ENCODE measurements at places on chromosomes 1 and 21. TPM values are rescaled to one million over a fixed set of nuclear protein-coding genes. Genes with fewer than 3 reads are reported as not detected.

Gene CACNA1S
- total RNA-seq: 0.04 TPM

DNA sequence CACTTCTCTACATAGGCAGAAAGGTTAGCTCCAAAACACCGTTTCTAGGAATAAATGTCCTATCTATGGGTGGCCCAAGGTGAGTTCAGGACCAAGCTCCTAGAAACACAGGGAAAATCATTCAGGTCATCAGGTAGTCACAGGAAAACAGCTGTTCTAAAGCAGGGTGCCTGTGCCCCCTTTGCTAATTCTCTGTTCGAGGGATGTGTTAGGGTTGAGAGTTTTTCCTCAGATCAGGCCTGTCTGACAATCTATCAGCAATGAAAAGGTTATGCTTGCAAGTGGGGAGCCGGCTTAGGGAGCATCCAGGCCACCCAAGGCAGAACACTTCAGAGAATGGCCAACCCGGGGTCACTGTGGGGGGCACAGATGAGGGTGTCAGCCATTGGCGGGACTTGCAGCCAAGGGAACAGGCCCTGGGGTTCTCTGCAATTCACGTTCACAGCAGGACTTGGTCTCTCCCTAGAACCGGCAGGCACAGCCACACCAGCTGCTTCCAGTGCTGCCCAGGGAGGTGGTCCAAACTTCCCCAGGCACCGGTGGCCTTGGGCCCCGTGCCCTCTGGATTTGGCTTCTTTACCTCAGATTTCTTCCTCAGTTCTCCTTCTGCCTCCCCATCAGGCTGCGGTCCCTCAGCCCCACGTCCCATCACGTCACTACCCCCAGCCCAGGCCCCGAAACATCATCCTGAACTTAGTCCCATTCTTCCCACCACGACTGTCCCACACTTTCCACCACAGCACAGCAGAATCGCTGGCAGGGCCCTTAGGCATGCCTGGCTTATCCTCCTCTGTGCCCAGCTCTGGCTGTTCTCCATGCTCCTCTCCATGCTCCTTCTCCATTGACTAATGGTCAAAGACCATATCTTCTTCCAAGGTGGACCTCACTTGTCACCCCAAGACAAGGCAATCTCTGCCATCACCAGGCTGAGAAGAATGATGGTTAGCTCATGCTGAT is 11.0 kb downstream of the CD2 start:
- no peaks in the 10 kb centered on the region for H3K27me3 ChIP-seq
- H3K4me1 ChIP-seq: no peaks in the 10 kb centered on the region
- H3K36me3 ChIP-seq: no peaks in the 10 kb centered on the region
- H3K27ac ChIP-seq: no peak overlapping the region
- no peak for DNase-seq
- H3K4me3 ChIP-seq: no peak overlapping the region

GRCh38 chr1:240435996-240436566 is 175.9 kb downstream of the GREM2 start:
- no peak overlapping the region for H3K4me3 ChIP-seq
- H3K4me1 ChIP-seq: no peaks in the 10 kb centered on the region
- H3K36me3 ChIP-seq: no peaks in the 10 kb centered on the region
- DNase-seq: no peak
- no peaks in the 10 kb centered on the region for H3K27me3 ChIP-seq

DNA sequence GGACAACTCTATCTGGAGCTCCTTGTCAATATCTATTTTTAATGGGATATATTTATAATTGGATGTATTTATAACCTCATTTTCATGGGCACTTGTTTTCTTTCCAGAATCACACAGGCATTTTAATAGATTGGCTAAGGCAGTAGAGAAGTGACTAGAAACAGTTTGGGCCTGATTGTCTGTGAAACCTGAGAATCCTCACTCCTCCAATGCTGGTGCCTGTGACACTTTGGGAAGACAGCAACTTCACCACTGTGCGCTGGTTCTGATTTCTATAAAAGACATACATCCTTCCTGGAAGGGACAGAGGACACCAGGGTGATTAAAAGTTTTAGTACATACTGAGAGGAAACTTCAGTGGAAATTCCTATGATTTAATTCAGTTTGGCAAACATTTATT is 39.6 kb upstream of the RXRG start:
- H3K4me3 ChIP-seq: no peak overlapping the region
- H3K27me3 ChIP-seq: no peaks in the 10 kb centered on the region
- DNase-seq: no peak
- no peak overlapping the region for H3K27ac ChIP-seq

DNA sequence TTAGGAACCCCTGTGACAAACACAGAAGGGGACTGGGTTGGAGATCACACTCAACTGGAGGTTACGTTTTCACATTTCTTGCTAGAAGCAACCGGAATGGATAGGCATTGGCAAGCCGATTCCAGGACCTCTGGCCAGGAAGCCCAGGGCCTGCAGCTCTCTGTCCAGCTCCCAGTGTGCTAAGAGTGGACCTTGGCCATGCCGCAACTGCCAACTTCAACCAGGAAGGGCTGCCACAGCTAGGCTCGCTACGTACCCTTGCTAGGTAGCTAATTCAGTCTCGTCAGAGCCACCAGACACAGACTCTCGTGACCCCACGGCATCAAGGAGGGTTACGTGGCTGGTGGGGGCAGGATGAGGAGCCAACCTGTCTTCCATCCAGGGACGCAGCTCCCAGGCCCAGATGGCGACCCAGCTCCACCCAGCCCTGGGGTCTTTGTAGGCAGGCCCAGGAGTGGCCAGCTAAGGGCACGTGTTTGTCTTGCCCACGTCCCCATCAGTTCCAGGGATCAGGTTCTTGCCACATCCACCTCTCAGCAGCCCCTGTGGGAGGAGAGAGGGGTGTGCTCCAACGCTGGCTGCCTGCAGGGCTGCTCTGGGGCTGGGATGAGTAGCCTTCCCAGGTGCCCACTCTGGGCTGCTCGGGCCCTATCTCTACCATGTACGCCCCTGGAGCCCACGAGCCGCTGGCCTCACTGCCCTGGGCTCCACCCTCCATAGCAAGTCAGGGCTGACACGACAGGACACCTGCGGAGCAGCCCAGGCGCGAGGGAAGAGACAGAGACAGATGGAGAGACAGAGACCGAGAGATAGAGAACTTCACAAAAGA is 39.2 kb downstream of the UBE2G2 start:
- H3K27ac ChIP-seq: no peak overlapping the region
- no peak for DNase-seq
- no peaks in the 10 kb centered on the region for H3K27me3 ChIP-seq

DNA sequence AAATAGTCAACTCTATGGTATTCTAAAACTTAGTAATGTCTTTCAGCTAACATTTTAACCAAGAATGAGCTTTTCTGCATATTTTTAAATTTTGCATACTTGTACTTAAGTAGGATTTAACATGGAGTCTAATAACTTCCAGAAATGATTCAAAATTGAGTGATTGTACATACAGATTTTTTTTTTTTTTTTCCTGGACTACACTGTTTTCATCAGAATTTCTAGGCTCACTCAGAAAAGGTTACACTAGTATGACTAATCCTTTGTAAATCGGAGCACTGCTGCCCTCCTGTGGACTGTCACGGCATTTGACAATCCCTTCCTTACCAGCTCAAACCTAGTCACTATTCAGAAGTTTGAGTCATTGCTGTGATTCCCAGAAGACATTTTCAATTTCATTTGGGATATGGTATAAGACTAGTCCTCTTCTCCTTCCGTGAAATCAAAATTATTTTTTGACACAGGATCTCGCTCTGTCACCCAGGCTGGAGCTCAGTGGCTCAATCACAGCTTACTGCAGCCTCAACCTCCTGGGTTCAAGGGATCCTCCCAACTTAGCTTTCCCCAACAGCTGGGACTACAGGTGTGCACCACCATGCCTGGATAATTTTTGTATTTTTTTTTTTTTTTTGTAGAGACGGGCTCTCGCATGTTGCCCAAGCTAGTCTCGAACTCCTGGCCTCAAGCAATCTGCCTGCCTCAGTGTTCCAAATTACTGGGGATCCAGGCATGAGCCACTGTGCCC is 45.5 kb downstream of the CD46 start:
- no peaks in the 10 kb centered on the region for H3K27me3 ChIP-seq
- peak; percentile 89 for DNase-seq
- H3K4me3 ChIP-seq: no peak overlapping the region
- H3K27ac ChIP-seq: peak overlapping the region; percentile 43

Gene LCE3E
- not detected for total RNA-seq

Gene LINGO4
- total RNA-seq: not detected

- no peaks in the 10 kb centered on the region for H3K4me1 ChIP-seq
- H3K27me3 ChIP-seq: no peaks in the 10 kb centered on the region
- H3K36me3 ChIP-seq: no peaks in the 10 kb centered on the region
- no peak overlapping the region for H3K4me3 ChIP-seq
- H3K27ac ChIP-seq: no peak overlapping the region
Observed at GRCh38 chr1:89790592-89790991, 30.2 kb upstream of the LRRC8D start.

GRCh38 chr1:169610858-169611257 is 19.1 kb downstream of the SELP start:
- H3K27ac ChIP-seq: no peak overlapping the region
- no peak for DNase-seq
- no peaks in the 10 kb centered on the region for H3K36me3 ChIP-seq
- H3K27me3 ChIP-seq: no peaks in the 10 kb centered on the region

Gene ZNF496
- total RNA-seq: 102 TPM

DNA sequence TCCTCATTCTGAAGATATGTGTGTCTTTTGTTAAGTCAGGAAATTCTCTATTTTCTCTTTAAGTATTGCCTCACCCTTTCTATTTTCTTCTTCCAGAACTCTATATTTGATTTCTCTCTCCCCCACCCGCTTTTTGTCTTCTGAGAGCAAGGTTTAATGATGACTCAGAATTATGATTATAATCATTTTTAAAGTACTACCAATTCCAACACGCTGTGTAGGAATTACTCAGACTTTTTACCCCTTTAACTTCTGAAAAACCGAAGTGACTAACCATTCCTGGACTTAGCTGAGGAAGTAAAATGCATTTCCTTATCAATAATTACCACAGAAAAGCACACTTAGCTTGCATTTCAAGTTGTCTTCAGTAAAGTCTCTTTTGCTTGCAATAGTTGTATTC is 20.8 kb upstream of the SCYL3 start:
- DNase-seq: no peak
- no peak overlapping the region for H3K4me3 ChIP-seq
- no peaks in the 10 kb centered on the region for H3K4me1 ChIP-seq
- no peak overlapping the region for H3K27ac ChIP-seq

Gene MAP3K21
- 40.1 TPM for total RNA-seq

DNA sequence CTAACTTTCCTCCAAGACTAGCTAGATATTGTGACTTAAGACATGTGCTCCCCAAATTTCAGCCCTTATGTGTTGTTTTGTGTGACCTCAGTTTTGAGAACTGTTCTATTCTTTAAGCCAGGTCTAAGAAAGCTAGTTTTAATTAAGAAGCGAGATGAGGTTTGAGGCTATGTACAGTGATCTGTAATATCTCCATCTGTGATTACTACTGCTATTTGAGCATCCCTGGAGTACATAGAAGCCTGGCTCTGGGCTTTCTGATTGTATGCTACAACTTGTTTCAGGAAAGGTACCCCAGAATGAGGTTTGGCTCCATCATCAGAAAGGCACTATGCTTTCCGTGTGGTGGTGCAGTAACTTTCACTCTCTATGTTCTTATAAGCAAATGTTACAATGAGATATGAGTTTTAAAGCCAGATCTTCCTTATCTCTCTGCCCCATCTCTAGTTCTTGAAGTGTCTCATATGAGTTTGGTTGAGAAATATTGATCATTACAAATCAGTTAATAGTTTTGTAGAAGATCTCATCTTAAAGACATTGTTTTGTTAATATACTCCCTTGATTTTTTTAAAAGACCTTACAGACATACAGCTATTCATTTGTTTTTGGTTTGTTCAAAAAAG is 605 bp downstream of the RGS4 start:
- peaks cover 7% of the 10 kb centered on the region for H3K4me1 ChIP-seq
- H3K4me3 ChIP-seq: peak overlapping the region; percentile 9
- no peak overlapping the region for H3K27ac ChIP-seq
- no peaks in the 10 kb centered on the region for H3K36me3 ChIP-seq
- no peak for DNase-seq

DNA sequence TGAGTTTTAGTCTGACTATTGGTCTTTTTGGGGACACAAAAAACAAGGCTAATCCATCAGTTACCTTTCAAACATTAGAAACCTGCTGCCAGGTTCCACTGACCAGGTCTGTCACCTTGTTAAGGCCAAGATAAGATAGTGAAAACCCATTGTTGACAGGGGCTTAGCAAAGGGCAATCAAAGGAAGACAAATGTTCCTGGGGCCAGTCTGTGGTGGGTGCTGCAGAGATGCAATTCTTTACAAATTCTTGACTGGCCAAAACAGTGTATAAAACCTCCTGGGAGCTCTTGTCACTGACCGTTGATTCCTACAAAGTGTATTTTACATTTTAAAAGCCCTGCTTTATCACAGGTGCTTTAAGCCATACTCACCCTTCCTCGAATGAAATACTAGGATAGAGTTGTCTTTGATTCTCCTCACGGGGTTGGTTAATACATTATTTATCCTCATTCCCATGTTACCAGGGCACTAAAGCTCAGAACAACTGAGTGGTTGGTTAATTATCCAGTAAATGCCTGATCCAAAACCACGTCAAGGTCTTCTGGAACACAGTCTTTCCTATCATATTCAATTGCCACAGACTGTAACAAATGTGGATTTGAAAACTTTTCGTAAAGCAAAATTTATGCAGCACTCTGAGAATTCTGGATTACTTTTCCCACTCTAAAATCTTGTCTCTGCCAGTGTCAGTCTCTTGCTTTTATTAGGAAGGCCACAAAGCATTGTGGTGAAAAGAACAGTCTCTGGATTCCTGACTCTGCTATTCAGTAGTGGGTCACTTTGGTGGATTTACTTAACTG is 77.2 kb downstream of the NRIP1 start:
- peaks cover 16% of the 10 kb centered on the region for H3K4me1 ChIP-seq
- H3K27ac ChIP-seq: no peak overlapping the region
- DNase-seq: peak; percentile 42
- H3K27me3 ChIP-seq: peaks cover 10% of the 10 kb centered on the region
- H3K36me3 ChIP-seq: no peaks in the 10 kb centered on the region
- no peak overlapping the region for H3K4me3 ChIP-seq

GRCh38 chr1:82152356-82153271 is 351.9 kb downstream of the ADGRL2 start:
- no peak for DNase-seq
- peaks cover 26% of the 10 kb centered on the region for H3K27me3 ChIP-seq
- H3K27ac ChIP-seq: no peak overlapping the region

Gene TEKT2
- 0.94 TPM for total RNA-seq

DNA sequence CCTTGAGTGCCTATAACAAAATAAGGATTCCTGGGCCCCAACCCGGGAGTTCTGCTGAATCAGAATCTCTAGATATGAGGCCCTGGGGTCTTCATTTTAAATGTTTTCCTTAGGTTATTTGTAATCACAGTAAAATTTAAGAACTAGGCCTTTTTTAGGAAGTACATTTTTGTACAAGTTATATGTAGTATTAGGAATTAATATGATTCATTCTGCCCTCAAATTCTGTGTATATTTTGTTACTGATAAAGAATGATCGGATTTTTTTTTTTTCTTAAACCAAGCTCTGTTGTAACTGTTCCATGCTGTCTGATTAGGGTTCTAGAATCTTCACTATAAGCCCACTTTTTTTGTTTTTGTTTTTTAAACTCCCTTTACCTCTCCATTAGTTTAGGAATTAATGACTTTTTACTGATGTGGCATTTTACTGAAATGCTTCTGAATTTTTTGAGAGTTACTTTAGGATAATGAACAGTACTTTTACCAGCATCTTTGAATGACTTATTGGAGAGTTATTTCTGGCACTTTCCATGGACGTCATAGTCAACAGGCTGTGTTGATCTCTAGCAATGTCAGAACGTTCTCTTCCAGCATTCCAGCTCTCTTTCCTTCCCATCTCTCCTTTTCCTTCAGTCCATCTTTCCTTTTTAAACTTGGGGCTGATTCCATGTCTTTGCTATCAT is 48.3 kb downstream of the CLIC4 start:
- H3K4me3 ChIP-seq: no peak overlapping the region
- no peak for DNase-seq
- H3K27me3 ChIP-seq: no peaks in the 10 kb centered on the region
- H3K4me1 ChIP-seq: no peaks in the 10 kb centered on the region
- H3K27ac ChIP-seq: no peak overlapping the region
- H3K36me3 ChIP-seq: peaks cover 13% of the 10 kb centered on the region
